Right renal cortex interstitium (tissue), 3 donors: ENCODE measurements at places on chromosomes 2 and 18.

- no peak for DNase-seq
These were observed 220.4 kb upstream of the FOSL2 start for GRCh38 chr2:28172114-28172898.

GRCh38 chr2:150859877-150860276 is 372.4 kb upstream of the RND3 start:
- no peak for DNase-seq

DNA sequence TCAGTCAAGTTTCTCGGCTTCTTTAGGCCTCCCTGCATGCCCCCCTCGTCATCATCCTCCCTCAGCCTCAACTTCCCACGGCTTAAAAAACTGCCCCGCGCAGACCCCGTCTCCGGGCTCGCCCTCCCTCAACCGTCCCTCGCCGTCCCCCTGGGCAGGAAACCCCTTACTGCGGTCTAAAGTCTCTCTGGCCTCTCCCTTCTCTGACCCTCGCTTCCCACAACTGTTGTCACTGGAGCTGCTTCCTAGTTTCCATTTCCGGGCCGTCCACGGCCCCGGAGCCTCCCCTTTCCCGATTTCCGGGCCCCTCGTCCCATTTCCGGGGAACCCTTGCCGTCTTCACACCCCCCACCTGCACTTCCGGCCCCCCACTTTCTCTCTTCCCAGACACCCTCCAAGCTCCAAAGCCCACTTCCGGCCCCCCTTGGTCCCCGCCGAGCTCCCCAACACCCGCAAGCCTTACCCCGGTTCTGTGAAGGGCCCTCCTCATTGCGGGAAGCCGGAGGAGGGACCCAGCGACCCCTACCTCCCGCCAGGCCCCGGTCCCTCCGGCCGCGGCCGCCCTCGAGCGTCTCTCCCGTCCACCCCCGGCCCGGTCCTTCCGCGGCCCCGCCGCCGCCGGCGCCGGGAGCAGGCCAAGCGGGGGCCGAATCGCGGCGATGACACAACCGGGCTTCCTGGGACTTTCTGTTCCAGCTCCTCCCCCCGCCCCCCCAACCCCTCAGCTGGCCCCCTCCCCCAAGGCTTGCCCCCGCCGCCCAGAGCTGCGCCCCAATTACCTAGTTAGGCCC is 513 bp downstream of the TRIP12 start:
- peak; percentile 35 for DNase-seq

DNA sequence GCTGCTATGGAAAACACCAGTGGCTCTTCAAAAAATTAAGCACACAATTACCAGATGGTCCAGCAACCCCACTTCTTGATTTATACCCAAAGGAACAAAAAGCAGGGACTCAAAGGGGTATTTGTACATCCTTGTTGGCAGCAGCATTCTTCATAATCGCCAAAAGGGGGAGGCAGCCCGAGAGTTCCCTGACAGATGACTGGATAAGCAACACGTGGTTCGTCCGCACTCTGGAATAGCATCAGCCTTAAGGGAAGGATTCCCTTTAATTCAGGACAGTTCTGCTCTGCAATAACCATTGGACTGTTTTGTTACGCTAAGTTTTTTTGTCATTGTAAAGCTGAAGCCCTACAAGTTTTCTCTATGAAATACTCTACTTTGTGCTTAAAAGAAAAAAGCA is 76.7 kb upstream of the TWIST2 start:
- DNase-seq, result no peak

DNA sequence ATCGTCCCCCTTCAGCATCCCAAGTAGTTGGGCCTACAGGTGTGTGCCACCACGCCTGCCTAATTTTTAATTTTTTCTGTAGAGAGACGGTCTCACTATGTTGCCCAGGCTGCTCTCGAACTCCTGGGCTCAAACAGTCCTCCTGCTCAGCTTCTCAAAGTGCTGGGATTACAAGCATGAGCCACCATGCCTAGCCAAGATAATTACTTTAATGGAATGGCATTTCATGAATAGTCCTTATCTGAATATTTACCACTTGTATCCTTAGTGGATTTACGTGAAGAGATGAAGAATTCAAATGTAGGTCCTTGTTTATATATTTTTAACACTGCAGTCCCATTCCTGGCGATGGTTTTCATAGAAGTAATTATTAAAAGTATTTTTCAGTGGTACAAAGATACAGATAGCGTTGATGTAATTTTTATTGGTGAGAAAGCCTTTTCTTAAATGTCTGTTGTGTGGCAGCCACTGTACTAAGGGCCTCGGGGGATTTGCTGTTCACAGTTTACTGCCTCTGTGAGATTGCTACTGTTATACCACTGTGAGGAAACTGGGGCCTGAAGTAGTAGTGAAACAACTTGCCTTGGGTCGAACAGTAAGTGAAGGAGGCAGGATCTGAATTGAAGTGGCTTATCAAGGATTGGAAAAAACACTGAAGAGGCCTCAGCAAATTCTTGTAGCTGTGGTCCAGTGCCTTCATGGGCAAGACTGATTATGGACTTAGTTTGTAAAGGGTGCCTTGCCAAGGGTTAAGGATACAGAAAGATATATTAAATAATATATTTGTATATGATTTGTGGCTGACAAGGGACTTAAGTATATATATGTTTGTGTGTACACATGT is 151.2 kb downstream of the PRPF40A start:
- no peak for DNase-seq

DNA sequence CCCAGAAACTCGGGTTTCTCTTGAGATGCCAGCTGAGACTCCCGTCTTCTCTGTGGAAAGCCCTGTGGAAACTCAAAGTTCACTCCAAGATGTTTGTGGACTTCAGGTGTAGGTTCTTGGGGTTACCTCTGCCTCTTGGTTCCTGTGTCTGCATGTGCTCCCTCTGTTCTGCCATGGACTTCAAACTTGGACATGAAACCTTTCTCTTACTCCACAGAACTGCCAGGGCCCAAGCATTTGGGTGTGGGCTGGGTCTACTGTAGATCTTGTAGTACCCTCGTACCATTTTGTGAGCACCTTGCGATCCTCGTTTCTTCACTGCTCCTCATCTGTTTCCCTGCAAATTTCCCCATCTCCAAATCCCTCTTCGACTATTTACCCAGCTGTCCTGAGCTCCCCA is 175.5 kb downstream of the HAUS1 start:
- DNase-seq, result no peak

DNA sequence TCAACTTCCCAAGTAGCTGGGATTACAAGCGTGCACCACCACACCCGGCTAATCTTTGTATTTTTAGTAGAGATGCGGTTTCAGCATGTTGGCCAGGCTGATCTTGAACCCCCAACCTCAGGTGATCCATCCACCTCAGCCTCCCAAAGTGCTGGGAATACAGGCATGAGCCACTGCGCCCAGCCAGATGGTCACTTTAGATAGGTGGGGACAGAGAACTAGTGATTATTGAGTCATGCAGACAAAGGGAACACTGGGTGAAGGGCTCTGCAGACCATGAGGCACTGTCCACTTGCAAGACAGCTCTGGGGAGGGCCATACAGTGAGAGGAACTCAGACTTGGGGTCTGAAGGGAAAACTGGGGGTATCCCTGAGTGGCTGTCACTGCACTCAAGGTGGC is 58.4 kb upstream of the POMC start:
- DNase-seq, result no peak

GRCh38 chr2:7755879-7756278 is 838.7 kb downstream of the RNF144A start:
- no peak for DNase-seq

GRCh38 chr2:52884761-52885352 is 882.7 kb upstream of the CHAC2 start:
- no peak for DNase-seq

GRCh38 chr2:228181098-228182019 is at the start of gene SPHKAP:
Gene SPHKAP (minus strand): TSS chr2:228181687. CDS start chr2:228181598, 89 bp downstream.
- DNase-seq, result no peak

DNA sequence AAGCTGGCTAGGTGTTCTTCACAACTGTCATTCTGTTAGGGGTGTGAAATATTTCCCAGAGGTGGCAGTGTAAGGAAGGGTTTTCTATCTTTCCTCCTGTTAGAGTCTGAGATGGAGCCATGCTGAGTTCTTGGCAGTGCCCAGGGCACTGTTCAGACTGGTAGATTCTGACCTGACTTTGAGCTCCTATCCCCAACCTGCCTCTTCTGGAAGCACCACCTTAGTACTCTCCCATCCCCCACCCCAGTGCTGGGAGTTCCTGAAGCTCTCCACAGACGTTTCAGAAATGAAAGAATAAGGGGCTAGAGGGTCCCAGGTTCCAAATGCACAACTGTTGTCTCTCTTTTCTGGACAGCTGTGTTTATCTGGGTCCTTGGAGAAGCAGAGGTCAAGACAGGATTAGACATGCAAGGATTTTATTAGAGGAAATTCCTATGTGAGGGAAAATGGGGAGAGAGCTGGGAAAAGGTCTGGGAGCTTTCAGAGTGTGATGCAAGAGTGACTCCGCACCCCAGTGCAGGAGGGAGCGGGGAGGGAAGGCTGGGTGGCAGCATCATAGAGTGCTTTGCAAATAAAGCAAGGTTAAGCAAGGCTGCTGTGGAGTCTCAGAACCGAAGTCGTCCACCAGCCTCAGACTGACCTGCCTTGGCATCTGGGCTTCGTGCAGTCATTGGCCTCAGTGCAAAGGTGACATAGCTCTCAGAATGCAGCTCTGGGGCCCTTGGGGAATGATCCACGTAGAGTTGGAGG is 75.5 kb downstream of the SLC4A3 start:
- DNase-seq, result no peak

DNA sequence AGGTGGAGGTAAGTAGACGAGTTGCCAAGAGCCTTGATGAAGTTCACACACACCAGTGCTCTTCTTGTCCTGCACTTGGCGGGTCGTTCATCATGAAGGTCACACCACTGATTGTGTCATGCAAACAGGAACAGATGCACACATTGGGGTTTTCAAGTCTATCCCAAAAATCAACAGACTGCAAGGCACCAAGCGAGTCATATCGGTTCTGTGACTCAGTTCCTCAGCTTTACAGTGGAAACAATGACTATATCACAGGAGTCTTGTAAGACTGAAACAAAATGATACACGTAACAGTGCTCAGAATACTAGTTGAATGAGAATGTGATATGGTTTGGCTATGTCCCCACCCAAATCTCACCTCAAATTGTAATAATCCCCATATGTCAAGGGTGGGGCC is 526.9 kb upstream of the ID2 start:
- DNase-seq, result no peak

DNA sequence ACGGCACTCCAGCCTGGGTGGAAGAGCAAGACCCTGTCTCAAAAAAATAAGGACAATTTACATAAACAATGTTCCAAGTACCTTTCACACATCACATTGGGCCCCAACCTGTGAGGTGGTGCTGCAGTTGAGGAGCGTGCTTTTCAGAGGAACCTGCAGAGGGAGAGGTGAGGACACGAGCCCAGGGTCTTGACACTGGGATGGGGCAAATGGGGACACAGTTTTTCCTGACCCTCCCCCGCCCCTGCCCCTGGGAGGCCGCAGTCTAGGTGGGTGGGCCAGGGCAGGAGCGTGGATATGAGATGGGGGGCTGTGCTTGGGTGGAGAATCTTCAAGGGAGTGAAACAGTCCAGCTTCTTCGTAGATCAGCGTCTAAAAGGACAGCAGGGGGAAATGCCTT is 112.9 kb downstream of the SEPTIN10 start:
- DNase-seq, result no peak

- DNase-seq, result no peak
These were observed 68.3 kb downstream of the TET3 start for GRCh38 chr2:74052732-74053710.

- DNase-seq, result no peak
These were observed 29.2 kb downstream of the GPC1 start for GRCh38 chr2:240464514-240465241.

DNA sequence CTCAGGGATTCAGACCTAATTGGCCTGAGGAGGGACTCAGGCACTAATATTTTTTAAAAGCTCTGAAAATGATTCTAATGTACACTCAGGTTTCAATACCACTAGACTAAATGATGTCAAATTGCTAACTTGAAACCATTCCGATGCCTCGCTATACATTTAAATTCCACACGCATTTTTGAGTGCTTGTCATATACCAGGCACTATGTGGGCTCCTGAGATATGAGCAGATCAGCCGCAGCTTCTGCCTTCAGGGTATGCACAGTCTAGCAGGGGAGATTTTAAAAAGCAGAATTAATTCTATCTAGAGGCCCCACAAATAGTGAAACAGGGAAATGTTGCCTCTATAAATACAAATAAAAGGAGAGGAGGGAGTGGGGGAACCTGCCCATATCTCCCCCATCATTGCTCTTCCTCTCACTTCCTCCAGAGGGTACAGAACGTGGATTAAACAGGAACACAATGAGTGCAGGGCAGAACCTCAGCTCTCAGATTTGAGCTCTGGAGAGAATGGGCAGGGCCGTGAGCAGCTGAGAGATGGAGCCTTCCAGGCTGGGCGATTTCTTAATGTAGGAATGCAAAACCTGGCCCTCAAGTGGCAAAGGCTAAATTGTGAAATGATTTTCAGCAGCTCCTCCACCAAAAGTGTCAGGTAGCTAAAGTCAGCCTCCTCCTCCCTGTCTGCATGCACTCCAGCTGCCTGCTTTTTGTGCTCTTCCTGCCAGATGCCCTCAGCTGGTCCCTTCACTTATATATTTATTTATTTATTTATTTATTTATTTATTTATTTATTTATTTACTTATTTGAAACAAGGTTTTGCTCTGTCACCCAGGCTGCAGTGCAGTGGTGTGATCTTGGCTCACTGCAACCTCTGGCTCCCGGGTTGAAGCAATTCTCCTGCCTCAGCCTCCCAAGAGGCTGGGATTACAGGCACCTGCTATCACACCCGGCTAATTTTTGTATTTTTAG is 24.6 kb upstream of the LBH start:
- no peak for DNase-seq

DNA sequence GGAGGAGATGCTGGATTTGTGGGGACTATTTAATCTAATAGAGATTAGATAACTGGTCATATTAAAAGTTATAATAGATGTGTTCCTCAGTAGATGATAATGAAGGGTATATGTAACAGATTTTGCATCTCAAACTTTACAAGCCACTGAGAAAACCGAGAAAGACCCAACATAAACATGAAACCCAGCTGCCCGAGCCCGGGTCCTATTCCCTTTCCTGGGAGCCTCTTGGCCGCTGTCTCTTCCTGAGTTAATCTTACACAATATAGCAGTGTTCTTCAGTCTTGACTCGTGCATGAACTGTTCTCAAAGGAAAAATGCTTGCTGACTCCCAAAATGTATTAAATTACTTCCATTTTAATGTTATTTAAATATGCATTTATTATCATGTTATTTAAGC is 94.5 kb downstream of the COPS8 start:
- no peak for DNase-seq

- peak; percentile 19 for DNase-seq
These were observed 92.6 kb downstream of the ZNF385B start for GRCh38 chr2:179768765-179769164.
